ENCODE measurements at places on chromosomes 12 and 14.

- DNase-seq = no peak
These were observed 150.1 kb upstream of the LRIG3 start for GRCh38 chr12:59070322-59070933.

DNA sequence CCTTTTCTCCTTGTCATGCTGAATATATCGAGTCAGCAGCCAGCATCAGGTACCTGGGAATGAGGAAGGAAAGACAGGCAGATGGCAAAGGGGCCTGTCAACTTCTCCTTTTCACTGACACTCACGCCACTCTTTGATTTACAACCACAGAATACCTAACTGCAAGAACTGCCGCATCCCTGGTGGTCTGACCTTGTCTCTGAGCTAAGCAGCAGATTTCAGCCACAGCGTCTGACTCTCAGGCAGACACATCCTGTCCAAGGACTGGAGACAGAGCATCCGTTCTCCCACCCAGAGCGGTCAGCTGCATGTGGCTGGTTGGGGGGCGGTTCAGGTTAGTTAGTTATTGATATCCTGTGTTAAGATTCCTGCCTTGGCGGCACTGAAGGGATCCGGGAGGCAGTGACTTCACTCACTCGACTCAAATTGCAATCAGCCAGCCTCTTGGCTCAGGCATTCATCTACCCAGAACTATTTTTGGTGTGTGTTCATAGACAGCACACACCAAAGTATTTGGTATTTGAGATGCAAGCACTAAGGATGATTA, 11.2 kb upstream of the MAP1LC3B2 start:
- no peak for DNase-seq

DNA sequence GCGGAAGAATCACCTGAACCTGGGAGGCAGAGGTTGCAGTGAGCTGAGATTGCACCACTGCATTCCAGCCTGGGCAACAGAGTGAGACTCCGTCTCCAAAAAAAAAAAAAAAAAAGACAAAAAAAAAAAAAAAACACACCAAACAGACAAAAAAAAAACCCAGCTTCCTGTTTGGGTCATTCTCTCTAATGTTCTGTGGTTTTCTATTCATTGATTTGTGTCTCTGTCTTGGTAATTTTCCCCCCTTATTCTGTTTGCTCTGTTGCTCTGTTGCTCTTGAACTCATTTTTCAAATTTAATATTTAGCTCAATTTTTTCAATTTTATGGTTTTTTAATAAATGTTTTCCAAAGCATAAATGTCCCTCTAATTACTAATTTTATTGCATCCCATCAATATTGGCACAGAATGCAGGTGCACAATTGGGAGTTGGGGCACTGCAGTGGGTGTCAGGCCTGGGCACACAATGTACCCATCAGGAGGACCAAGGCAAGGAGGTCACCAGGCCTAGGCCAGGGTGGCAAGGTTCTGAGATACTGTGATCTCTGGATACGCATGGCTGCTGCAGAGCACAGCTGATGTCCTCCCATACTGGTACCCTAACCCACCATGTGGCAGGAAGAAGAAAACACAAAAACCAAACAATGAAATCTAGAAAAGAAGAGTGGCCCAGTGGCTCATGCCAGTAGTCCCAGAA, 8.0 kb upstream of the GNPTAB start:
- DNase-seq = no peak

GRCh38 chr12:26524862-26525465, 308.0 kb downstream of the ITPR2 start:
- DNase-seq = peak; percentile 76

Measured in inflammatory macrophage treated with lipopolysaccharide for 1 hour (primary cell).